SHP77 (cell line): ENCODE measurements at places on chromosomes 1 and 21.

DNA sequence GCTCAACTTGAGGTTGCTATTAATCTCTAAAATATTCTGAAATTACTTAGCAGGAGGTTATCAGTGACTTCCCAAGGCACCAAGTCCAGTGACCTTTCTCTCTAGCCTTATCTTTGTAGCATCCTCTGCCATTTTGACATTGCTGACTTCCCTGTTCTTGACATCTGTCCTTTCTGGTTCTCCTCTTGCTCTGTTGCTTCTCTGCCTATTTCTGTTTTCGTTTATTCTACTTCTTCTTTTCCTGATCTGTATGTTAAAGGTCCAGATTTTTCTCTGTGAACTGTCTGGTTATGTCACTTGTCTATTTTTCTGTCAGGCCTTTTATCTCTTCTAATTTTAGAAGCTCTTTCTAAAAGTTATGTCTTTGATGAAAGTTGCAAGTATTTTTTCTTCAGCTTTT, 178.8 kb downstream of the VPS13D start:
- no peak for DNase-seq

DNA sequence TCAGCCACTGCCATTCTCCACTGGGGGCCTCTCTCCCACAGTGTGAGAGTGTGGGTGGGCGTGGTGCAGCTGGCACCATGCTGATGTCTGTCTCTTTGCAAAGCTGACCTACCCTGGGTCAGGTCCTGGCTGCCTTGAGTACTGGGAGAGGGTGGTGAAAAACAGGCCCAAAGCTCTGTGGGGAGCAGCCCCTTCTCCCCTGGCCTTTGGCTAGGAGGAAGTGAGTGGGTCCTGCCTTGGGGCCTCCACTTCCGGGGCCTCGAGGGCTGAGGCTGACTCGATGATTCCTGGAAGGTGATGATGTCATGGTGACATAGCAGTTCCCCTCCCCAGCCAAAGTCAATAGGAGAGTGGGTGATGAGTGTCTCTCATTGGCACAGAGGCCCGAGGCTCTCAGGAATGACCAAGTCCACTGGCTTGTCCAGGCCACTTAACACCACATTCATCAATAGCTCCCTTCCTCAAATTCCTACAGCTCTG, 53.0 kb downstream of the IER5 start:
- peak; percentile 80 for DNase-seq

DNA sequence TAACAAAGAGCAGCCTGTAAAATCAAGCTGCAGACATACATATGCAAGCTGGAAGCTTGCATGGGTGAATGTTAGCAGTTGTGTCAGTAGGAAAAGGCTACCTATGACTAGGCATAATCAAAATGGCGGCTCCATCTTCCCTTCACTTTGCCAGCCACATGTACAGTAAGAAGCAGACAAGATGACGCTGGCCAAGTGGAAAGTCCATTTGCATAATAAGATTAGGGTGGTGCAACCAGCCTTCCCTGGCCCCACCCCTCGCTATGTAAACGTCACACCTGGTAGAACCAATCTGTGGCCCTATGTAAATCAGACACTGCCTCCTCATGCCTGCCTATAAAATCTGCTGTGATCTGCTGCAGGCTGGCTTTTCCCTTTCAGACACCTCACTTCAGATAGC, 171.9 kb upstream of the USP25 start:
- no peak for DNase-seq

- DNase-seq, result no peak
Measured at GRCh38 chr1:194644528-194644927, 1458.1 kb upstream of the B3GALT2 start.

DNA sequence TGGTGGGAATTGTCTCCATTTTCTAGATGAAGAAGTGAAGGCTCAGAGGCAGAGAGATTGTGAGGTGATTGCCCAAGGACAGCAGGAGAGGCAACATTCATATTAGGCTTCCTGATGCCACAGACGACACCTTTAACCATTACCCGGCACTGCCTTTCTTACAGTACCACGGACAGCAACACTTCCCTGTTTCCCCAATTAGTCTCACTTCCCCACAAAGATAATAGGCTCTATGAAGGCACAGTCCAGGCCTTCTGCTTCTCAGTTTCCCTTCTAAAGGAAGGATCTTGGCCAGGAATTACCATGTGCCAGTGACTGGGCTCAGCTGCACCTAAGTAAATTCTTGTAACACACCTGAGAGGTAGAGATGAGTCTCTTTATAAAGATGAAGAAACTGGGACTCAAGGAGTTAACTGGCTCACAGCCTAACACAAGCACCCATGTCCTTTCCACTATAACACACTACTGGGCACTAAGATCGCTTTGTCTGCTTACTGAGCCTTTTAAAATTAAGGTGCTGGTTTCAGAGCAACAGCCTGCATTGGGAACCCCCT, 9.6 kb downstream of the IGSF9 start:
- no peak for DNase-seq

- no peak for DNase-seq
Measured at GRCh38 chr21:37043818-37044217, 29.1 kb downstream of the PIGP start.

GRCh38 chr1:8763888-8764287, 53.6 kb downstream of the RERE start:
- DNase-seq, result no peak
